ENCODE measurements at places on chromosomes 5 and 9.
A peak's percentile ranks its signal among the peaks of the same experiment; 100 is the strongest.

- DNase-seq: peak; percentile 79
Observed at GRCh38 chr5:68049053-68049713, 166.4 kb upstream of the PIK3R1 start.

DNA sequence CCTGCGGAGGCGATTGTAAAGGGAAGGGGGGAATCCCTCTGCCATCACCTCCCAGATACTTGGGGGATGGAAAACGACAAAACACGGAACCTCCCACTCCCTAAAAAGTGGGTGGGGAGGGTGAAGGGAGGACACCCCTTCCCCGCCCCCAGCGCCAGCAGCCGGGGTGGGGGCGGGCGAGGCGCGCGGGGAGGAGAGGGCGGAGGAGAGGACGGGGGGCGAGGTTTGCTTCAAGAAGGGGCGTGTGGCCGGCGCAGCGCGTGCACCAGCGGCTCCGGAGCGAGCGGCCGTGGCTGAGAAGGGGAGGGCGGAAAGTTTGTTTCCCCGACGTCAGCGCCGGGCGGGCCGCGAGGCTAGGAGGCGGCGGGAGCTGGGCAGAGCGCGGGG lies at the start of gene PRRX2:
PRRX2 (plus strand) TSS at position 259 of the 387 bp plus-strand sequence. CDS start 221 bp downstream, outside the sequence.
- peak; percentile 85 for DNase-seq

GRCh38 chr5:7650755-7651154 lies 200.2 kb downstream of the CFAP90 start:
- no peak for DNase-seq

GRCh38 chr9:71363286-71363961 lies 242.0 kb upstream of the TRPM3 start:
- peak; percentile 70 for DNase-seq

GRCh38 chr5:74538206-74538661 lies 102.3 kb downstream of the ENC1 start:
- DNase-seq: peak; percentile 92

DNA sequence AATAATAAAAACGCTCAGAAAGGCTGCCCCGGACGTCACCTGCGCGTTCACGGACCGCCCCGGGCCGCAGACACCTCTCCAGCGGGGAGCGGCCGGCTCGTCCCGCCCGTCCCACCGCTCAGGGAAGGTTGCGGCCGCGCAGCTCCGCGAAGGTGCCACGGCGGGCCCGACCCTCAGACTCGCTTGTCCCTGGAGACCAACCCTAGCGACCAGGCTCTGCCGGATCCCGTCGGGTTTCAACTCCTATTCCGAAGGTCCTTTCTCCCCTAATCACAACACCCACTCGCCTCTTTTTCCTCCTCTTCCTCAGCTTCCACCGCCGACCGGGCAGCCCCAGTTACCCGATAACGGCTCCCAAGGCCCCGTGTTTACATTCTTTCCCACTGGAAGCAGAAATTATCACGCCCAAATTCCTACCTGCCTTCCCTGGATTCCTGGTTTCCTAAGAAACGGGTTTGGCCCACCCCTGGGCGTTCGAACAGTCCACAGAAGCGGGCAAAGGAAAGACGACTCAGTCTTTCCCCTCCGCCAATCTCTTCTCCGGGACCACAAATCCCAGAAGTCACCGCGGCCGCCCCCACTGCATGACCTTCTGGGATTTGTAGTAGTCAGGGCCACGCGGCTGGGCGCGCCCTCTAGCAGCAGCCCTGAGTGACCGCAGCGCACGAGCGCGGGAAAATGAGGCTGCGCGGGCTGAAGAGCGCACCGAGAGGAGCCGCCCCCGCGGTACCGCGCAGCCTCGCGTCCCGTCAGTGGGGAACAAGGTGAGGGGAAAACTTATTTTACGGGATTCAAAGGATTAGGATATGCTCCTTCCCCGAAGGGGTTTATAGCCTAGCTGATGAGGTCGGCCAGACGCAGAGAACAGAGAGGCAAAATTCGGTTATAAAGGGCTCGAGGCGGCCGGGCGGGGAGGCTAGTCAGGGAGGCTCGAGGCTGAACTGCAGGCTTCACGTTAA lies at the start of gene TTC33:
TTC33 (minus strand) TSS at position 555 of the 959 bp plus-strand sequence. CDS start 8,943 bp downstream, outside the sequence.
- DNase-seq: peak; percentile 97

GRCh38 chr9:74172874-74173273 lies 324.3 kb upstream of the RORB start:
- no peak for DNase-seq

GRCh38 chr5:151227918-151228447 lies 4.1 kb upstream of the CCDC69 start:
- peak; percentile 39 for DNase-seq

DNA sequence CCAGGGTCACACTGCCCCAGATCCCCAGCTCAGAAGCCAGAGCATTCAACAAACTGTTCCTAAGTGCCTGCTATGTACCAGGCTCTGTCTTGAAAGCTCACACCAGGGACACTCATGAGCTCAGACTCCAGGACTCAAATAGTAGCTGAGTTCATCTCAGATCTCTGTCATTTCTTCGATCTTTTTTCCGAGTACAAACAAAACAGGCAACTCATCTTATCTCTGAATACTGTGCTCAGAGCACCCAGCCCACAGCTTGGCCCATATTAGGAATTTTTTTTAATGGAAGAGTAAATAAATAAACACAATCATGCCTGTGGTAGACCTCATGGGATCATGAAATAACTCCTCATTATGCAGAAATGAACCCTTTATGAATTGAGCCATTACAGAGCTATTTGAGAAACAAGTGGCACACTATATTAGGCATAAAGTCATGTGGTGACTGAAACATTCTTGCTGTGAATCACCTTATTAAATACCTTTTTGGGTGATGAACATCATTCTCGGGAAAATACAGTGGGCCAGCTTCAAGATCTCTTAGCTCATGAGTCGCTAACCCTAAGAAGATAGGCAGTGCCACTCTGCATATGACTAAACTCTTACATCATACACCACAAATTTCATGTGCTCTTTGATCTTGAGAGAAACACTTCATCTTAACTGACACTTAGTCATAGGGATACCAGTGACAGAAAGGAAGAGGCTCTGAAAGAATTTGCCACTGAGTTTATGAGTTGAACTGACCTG lies 9.9 kb downstream of the SH3RF2 start:
- peak; percentile 55 for DNase-seq

DNA sequence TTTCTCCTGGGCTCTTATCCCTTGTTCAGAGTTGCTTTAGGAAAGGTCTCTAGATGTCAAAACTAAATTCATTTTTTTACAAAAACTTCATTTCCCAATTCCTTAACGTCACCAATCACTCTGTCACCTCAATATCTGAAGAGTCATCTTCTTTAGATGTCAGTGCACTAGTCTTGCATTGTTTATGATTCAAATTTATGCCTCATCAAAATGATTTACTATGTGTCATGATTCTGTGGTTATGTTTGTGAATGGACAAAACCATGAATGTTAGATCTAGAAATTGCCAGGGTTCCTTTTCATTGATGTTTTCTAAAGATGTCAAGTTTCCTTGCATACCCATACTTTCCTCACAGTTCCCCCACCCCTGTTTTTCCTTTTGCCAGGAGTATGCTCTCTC lies 21.5 kb downstream of the CWC27 start:
- DNase-seq: no peak

- DNase-seq: peak; percentile 43
Observed at GRCh38 chr9:112793213-112793810, 42.8 kb downstream of the SNX30 start.

DNA sequence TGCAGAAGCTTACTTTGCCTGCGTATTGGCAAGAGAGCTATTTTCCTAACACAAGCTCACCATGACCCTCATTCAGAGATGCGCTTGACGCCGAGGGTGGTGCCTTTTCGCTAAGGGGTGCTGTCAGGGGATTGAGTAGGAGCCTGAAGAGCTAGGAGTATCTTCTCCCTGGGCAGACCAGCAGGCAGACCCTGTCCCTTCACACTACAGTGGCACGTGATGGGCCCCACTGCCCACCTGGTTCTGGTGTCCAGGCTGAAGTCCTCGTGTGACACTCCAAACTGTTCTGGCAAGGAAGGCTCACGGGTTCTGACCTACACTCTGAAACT lies 198.3 kb downstream of the AUH start:
- DNase-seq: no peak

GRCh38 chr5:38601133-38601862 lies 44.9 kb upstream of the LIFR start:
- no peak for DNase-seq

DNA sequence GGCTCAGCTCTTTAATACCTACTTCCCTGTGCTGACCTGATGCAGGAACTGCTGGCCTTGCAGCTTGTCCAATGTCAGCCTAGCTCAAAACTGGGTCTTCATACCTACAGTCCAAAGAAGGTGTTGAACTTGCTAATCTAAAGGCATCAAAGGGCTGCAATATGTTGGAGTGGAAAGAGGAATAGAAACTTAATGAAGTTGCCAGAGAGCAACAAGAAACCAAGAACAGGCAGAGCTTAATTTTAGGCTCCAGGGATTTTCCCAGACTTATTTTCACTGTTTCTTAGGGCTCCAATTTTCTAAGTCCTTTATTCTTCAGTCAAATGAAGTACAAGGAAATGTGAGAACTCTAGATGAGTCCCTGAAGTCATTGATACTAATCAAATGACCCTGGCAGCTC lies 17.6 kb upstream of the ERCC6L2 start:
- no peak for DNase-seq

DNA sequence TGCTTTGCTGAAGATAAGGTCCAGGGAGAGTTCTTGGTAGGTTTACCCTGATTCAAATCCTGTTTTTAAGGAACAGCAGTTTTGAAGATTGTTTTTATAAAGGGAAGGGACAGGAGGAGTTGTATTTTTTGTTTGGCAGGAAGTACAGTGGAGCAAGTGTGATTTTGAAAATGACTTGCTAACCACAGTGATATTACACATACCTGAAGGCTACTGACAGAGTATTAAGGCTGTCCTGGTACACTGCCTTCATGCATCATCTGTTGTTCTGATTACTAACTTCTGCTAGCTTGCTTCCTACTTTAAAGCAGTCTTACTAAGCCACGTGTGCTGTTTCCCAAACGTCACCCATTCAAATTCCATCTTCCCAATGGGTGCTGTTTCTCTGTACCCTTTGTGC lies 559.5 kb upstream of the SGCD start:
- DNase-seq: no peak

- no peak for DNase-seq
Observed at GRCh38 chr9:108331596-108331995, 524.2 kb downstream of the ACTL7B start.

GRCh38 chr5:4970171-4970570 lies 170.0 kb upstream of the ADAMTS16 start:
- no peak for DNase-seq

- no peak for DNase-seq
Observed at GRCh38 chr9:29882767-29883166, 2309.5 kb upstream of the C9orf72 start.

- no peak for DNase-seq
Observed at GRCh38 chr5:553874-554273, 29.6 kb upstream of the SLC9A3 start.

DNA sequence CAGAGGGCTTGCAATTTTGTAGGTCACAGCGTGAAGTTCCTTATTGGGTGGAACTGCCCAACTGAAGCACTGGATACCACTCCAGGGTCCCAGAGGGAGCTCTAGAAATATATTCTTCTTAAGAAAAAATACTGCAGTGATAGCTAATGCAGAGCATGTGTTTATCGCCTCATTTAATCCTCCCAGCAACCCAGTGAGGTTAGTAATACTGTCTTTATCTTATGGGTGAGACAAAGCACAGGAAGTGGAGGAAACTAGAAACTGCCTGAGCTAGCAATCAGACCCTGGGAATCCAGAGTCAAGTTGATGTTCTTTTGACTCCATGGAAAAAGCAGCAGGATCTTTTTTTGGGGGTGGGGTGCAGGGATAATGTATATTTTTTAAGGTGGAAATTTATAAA lies 153.3 kb downstream of the PJA2 start:
- no peak for DNase-seq

DNA sequence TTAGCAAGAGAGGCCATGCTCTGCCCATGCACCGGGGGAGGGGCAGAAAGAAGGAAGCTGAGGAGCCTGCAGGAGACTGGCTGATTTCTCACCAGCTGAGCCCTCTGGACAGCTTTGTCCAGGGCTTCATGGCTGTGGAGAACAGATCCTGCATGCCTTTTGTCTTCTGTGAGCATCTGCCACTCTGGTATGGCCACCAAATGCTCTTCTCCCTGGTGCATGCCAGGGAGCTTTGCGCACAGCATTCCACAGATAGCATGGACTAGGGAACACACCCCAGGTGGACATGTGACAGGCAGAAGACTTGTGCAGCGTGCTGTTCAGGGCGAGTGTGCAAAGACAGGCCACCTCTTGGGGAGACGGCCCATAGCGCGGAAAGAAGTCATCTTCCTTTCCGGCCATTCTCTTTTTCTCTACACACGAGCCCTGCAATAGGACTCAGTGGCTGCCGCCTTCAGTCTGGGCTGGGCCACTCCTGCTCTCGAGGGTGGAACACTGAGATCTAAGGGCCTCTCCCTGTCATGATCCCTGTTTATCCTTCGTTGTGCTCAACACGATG lies 56.7 kb downstream of the GADD45G start:
- no peak for DNase-seq

DNA sequence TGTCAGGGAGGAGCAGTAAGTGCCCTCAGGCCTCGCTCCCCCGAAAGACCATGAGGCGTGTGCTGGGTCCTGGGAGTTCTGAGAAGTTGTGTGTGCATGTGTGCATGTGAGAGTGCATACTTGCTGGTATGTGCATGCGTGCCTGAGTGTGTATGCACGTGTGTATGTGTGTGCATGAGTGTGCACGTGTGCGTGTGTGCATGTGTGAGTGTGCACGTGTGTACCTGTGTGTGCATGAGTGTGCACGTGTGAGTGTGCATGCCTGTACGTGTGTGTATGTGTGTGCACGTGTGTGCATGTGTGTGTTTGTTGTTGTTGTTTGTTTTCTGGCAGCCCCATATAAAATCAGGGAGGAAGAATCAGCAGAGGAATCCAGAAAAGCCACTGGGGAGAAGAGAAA lies 426.7 kb downstream of the IRX2 start:
- no peak for DNase-seq

DNA sequence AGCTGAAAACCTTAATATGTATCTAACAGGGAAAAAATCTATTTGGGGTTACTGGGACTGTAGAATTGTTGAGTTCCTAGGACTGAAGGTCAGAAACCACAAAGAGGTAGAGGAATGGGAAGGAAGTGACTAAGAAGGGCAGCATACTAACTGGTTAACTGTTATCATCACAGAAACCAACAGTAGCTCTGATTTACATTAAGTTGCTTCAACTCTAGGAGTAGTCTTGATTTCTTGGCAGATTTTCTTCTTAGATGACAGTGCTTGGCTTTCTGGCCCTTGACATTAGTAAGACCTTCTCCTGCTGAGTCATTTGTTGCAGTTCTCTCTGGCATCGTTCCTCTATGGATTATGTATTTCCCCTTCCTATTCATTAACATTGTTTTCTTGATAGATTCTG lies 116.1 kb upstream of the RASA1 start:
- DNase-seq: peak; percentile 37
